ENCODE measurements at places on chromosomes 6 and 20. TPM values are rescaled to one million over a fixed set of nuclear protein-coding genes. Genes with fewer than 3 reads are reported as not detected.

- no peak for DNase-seq
Measured at GRCh38 chr6:6711031-6711785, 122.7 kb downstream of the LY86 start.

POM121L2 gene
- polyA plus RNA-seq: not detected

GRCh38 chr20:23349338-23350195, 1.0 kb upstream of the NXT1 start:
- DNase-seq: peak; percentile 85

GRCh38 chr20:33709398-33709797, 10.7 kb downstream of the PXMP4 start:
- no peak for DNase-seq

DNA sequence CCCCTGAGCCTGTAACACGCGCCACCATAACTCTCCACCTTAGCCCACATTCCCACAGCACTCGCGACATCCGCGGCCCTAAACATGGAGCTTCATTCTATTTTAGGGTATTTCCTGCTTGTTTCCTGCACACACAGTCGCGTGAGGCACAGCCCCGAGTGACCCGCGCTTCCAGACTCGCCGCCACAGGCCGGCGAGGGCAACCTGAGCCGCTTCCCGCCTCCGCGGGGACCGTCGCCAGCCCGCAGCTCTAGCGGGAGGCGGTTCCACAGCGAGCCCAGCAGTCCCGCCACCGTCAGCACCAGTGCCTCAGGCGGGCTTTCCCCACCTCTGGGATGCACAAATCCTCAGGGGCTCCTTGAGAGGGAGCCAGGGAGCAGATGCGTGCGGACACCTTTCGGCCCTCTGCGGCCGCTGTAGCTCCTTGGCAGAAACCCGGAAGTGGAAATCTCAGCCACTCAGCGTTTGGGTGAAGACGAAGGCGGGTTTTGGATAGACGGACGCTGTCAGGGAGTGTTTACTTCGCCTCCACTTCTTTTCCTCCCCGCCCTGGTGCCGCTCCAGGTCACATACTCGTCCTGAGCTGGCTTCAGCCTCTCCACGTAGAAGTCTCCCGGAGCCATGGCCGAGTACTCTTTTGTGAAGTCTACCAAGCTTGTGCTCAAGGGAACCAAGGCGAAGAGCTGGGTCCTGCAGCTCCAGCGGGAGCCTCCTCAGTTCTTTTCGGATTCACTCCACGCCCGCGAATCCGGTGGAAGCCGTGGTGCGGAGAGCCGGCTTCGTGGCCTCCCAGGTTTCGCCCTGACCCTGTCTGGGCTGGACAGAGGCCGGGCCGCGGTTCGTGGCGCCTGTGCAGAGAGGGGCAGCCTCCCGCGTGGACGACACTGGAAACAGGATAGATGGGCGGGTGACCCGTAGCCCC, 2177.4 kb upstream of the DEFB115 start:
- DNase-seq: no peak

DNA sequence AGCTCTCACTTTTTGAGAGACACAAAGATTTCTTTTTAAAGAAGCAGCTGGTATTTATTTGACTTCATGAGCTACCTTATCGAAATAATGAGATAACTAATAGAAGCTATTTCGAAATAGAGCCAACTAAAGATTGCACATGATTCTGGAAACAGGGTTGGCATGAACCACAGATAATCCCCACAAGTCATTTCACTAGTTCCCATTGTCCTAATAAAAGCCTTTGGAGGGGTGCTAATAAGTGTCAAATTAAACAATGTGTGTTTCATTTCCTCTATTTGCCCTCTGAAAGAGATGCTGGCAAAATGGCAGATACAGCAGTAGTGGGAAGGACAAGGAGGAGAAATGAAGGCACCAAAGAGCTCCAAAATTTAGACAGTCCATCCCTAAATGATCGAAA, 78.6 kb upstream of the RIPOR2 start:
- DNase-seq: no peak

DNA sequence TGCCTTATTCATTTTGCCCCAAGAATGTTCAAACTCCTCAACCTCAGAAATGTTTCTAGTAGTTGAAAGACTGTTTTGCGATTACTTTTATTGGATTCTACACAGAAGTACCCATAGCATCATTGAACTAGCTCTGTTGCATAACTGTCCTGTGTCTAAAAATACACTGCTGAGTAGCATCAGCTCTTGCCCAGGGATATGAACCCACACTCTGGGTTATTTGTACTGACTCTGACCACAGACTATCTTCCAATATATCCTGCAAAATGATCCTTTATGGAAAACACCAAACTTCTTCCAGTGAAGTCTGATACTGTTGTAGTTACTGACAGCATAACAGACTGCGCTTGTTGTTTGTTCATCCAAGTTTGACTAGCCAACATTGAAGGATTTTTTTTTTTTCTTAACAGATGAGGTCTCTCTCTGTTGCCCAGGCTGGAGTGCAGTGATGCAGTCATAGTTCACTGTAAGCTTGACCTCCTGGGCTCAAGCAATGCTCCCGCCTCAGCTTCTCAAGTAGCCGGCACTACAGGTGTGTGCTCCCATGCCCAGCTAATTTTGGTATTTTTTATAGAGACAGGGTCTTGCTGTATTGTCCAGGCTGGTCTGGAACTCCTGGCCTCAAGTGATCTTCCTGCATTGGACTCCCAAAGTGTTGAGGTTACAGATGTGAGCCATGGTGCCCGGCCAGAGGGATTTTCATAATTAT, 49.9 kb downstream of the TULP4 start:
- no peak for DNase-seq

GRCh38 chr20:4074877-4075455, 59.6 kb upstream of the RNF24 start:
- no peak for DNase-seq

DNA sequence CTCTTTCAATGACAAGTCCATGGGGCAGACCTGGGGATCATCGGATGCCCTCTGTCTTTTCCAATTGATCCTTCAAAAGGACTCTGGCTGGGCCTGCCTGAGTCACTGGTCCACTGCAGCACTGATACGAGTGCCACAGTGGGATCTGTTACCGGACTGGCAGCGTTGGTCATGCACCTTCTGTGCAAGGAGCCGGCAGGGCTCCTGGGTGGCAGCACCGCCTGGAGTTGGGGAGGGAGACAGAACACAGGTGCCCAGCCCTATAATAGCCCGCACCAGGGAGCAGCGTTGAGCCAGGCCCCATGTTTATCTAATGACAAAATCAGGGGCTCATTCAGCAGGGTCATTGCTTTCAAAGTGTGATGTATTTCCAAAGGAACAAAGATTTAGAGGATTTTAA, 64.2 kb upstream of the NXT1 start:
- DNase-seq: no peak

GRCh38 chr6:13508711-13509705, 21.6 kb upstream of the GFOD1 start:
- DNase-seq: no peak

- DNase-seq: no peak
Measured at GRCh38 chr6:169406804-169407203, 153.2 kb upstream of the THBS2 start.

BPIFA1 gene
- not detected for polyA plus RNA-seq

RAB44 gene
- polyA plus RNA-seq: 0.01 TPM

GRCh38 chr6:37077905-37078296, 72.4 kb downstream of the FGD2 start:
- DNase-seq: no peak

- no peak for DNase-seq
Measured at GRCh38 chr6:88135578-88136114, 30.5 kb downstream of the CNR1 start.

DNA sequence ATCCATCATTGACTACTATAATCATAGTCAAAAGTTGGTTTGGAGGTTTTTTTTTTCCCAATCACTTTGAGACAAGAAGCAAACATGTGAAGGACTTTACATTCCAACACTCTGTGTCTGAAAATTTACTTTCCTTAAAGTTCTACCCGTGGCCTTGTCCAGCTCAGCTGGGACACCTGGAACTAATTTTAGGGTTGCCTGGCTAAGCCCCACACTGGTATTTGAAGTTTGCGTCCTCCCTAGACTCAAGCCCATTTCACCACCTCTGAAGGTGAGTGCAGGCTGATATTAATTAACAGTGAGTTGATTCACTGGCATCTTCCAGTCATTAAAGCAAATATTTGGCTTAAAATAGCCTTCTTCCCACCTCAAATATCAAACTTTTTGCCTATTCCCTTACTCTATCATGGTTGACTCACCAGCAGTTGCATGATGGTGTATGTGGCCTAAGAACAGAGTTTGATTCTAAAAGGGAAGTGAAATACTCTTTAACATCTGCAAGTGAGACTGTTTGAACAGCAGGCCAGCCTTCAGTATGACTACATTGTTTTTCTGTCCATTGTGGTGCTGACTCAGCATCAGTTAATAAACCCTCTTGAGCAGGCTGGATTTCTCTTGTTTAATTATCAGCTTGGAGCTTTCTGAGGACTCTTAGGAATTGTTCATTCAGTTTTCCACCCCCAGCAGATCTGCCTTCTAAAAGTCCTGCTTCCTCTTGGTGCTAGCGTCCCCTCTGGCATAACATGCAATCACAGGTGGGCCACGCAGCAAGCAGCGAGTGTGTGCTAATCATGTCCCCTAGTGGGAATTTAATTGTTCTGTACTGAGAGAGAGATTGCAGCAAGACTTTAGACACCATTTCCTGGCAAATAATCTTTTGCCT, 1.8 kb upstream of the PRDM1 start:
- peak; percentile 88 for DNase-seq

GRCh38 chr6:141199074-141199473, 933.7 kb upstream of the GJE1 start:
- no peak for DNase-seq

- no peak for DNase-seq
Measured at GRCh38 chr6:106486236-106486635, 125.7 kb downstream of the CRYBG1 start.

DNA sequence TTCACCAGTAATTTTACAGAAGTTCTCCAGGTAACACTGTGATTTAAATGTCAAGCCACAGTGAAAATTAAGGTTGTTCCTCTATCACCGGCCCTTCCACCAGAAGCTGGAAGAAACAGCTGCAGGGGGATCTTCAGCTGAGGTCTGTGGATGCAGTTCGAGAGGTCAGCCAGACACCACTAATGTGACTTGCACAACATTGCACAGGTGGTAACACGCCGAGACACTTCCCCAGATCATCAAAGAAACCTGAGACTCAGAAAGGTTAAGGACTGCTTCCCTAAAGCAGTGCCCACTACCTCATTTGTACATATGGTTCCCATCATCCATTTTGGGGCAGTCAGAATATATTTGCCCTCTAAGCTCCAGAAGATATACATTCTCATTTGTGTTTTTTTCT, 8.1 kb upstream of the SERPINB9 start:
- DNase-seq: no peak

SESN1 gene
- 4.2 TPM for polyA plus RNA-seq

- no peak for DNase-seq
Measured at GRCh38 chr20:56004611-56005388, 519 bp downstream of the CBLN4 start.

GRCh38 chr20:46276531-46276930, 31.8 kb downstream of the CDH22 start:
- DNase-seq: no peak

GPR63 gene
- polyA plus RNA-seq: 0.91 TPM

ZC2HC1B gene
- not detected for polyA plus RNA-seq

RNF182 gene
- polyA plus RNA-seq: 0.27 TPM

- peak; percentile 44 for DNase-seq
Measured at GRCh38 chr6:105991561-105992314, 94.4 kb upstream of the PRDM1 start.

EMILIN3 gene
- polyA plus RNA-seq: 0.03 TPM

BCAS1 gene
- polyA plus RNA-seq: not detected

GRCh38 chr6:16657768-16658167, 103.5 kb downstream of the ATXN1 start:
- no peak for DNase-seq

DNA sequence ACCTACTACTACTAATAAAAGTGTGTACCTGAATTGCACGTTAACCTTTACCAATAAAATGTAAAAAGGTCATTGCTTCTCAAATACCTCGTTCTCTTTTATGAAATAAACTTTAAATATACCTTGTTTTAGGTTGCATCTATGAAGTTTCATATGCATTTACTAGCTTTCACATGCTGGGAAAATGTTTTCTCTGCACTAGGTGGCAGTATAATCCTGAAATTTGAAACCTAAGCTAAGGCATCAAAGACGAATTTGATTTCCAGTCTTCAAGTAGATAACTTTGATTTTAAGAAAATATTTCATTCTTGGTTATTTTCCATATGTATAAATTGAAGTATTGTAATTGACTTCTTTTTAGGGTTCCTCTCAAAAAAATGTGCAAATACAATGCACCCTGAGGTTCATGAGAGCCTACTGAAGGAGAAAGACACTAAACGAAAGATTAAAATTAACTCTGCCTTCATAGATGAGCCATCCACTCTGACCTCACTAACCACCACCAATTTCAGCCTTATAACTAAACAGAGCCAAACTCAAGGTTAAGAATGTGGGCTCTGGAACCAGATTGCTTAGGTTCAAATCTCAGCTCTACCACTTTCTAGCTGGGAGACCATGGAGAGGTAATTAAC, 7.3 kb upstream of the COL9A1 start:
- peak; percentile 48 for DNase-seq

DNA sequence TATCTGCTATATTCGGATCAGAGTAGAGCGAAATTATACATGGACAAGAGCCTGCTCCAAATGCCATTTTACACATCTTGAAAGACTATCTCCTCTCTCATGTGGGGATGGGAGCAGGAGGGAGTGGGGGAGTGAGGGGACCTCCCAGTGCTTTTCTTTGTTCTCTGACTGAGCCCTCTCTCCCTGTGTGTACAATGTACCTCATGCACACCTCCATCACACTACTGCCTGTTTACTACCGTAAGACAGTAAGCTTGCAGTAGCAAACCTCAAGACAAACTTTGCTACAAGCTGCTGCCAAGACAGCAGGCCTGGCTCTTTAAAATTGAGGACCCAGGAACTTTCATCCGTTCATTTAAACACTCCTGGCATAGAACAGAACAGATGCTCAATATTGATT, 7.2 kb downstream of the NHSL1 start:
- DNase-seq: no peak

SLC22A3 gene
- 0.99 TPM for polyA plus RNA-seq

SH3BGRL2 gene
- 2.0 TPM for polyA plus RNA-seq

DNA sequence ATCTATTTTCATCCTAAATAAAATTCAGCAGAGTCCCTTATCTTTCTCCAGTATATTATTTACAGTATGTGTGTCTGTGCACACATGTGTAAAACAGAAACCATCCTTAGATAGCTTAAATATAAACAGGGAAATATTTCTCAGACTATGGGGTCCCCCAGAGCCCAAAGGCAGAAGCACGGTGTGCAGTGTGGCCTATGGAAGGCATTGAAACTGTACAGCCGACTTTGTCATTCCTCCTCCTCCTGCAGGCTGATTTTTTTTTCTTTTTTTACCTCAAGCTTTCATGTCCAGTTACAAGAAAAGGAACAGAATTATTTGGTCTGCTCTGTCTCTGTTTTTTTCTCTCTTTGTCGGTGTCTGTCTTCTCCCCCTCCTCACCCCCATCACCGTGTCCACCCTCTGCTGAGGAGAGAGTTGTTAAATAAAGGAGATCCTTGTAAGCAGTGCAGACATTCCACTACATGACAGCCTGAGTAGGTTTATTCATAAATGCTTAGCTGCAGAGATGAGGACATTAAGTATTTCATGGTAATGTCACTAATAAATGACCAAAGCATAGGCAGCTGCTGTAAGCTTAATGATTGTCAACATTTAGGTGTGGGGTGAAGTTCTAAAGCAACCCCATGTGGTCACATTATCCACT, 31.8 kb upstream of the SLC35D3 start:
- no peak for DNase-seq

SLA2 gene
- 0.03 TPM for polyA plus RNA-seq

All from foreskin keratinocyte (primary cell).